ENCODE measurements at places on chromosomes 4 and X.

- no peak for DNase-seq
Observed at GRCh38 chr4:177699365-177700213, 257.4 kb upstream of the AGA start.

GRCh38 chr4:102324730-102325129 is 20.6 kb downstream of the SLC39A8 start:
- no peak for DNase-seq

GRCh38 chr4:80229590-80229989 is 32.3 kb downstream of the PRDM8 start:
- DNase-seq, result no peak

GRCh38 chr4:53748328-53748772 is 157.1 kb upstream of the LNX1 start:
- DNase-seq, result no peak

GRCh38 chr4:123121241-123121907 is 199.0 kb upstream of the NUDT6 start:
- no peak for DNase-seq

- no peak for DNase-seq
Observed at GRCh38 chrX:12817528-12817927, 26.3 kb downstream of the PRPS2 start.

GRCh38 chr4:53734584-53735353 is 143.5 kb upstream of the LNX1 start:
- DNase-seq, result no peak

GRCh38 chr4:14848229-14848628 is 154.1 kb upstream of the CPEB2 start:
- DNase-seq, result no peak

- no peak for DNase-seq
Observed at GRCh38 chr4:47471591-47471990, 8.1 kb upstream of the COMMD8 start.

DNA sequence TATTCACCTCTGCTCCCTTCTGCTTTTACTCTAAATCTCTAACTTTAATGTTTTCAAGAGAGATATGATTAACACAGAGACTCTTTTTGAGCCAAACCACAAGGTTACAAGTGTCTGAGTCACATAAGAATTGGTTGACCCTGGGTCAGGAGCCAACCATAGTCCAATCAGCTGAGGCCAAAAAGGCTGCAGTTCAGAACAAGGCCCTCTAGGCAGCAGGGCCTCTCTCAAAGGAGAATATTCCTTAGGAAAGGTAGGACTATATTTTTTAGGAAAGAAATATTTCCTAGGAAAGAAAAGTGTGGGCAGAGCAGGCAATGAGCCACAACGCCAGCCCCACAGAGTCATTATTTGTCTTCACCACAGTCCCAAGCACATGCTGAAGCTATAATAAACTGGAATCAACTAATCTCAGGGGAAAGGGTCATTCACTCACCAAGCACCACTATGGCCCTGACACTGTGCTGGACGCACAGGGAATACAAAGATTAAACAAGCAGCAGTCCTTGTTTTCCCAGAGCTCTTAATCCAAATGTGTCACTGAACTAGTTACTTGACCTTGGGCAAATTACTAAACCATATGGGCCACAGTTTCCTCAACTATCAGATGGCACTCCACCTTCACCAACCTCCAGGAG is 2.2 kb downstream of the ATP8A1 start:
- DNase-seq, result no peak

DNA sequence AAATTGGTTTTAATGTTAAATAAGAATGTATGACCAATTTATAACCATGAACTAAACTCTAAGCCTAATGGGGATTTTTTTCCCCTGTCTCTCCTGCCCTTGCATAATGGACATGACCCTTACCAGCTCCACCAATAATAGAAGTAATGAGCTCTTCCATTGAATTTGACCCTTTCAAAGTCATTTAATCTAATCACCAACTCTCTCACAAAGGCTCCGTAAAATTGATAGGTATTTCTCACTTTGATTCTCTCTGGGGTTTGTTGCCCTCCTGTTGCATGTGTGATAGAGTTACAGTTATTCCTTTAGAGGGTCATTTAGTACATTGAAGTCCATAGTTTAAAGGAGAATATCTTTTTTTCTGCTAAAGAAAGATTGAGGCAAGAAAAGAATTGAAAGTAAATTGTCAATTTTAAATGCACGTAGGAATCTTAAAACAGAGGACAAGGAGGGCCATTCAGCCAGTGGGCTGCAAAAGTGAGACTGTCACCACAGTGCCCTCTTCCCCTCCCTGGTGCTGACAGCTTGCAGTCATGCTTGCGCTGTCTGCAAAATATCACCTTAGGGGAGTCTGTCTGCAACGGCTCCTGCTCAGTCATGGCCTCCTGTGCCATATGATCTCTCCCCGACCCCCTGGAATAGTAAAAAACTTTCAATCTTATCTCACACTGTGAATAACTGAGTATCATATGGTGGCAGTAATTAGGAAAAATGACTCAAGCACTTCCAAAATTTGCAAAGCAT is 307.5 kb upstream of the GNPDA2 start:
- DNase-seq, result no peak

DNA sequence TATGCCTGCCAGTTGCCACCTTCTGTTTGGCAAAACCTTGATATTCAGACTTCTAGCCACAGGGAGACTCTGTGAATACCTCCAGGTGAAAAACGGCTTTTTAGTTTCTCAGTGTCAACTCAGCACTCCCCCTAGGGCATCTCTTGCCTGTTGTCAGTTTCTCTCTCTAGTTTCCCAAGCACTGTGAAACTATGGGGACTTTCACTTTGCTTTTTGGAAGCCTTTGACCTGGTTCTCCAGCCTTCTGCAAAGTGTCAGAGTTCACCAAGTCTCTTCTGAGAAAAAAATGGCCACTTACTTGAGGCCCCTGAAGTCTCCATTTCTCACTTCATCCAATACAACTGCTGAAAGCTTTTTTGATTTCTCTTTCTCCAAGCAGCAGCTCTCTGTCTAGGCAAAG is 521.5 kb downstream of the INPP4B start:
- DNase-seq, result no peak

DNA sequence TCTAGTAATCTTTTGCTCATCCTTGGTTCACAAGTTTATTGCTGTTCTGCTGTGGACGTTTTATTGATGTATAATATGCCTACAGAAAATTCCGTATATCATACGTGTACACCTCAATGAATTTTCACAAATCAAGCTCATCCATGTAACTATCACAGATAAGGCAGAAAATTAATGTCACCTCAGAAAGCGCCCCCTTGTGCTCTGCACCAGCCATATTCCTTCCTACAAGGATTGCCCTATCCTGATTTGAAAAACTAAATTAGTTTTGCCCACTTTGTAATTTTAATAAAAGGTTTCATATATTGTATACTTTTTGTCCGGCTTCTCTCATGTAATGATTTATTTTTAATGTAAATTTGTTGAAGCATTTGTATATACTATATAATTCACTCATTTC is 390.8 kb downstream of the ADGRL3 start:
- no peak for DNase-seq

DNA sequence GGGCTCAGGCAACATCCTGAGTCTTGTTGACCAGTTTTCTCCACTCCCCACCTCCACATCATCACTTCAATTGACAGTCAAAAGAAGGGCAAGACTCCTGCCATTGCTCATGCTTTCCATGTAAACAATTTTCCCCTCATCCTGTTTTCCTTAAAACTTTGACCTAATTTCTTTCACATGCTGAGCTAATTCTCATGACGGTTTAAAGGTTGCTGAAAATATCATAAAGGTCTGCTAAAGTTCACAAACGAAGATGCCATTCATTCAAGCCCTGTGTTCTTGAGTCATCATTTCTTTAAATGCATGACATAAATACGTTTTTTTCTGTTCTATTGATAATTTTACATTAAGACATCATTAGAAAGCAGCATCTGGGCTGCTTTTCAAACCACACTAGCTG is 353.9 kb downstream of the NKX6-1 start:
- no peak for DNase-seq

GRCh38 chr4:141090473-141090872 is 42.8 kb downstream of the RNF150 start:
- no peak for DNase-seq

GRCh38 chr4:52704133-52704532 is 45.0 kb upstream of the USP46 start:
- no peak for DNase-seq

DNA sequence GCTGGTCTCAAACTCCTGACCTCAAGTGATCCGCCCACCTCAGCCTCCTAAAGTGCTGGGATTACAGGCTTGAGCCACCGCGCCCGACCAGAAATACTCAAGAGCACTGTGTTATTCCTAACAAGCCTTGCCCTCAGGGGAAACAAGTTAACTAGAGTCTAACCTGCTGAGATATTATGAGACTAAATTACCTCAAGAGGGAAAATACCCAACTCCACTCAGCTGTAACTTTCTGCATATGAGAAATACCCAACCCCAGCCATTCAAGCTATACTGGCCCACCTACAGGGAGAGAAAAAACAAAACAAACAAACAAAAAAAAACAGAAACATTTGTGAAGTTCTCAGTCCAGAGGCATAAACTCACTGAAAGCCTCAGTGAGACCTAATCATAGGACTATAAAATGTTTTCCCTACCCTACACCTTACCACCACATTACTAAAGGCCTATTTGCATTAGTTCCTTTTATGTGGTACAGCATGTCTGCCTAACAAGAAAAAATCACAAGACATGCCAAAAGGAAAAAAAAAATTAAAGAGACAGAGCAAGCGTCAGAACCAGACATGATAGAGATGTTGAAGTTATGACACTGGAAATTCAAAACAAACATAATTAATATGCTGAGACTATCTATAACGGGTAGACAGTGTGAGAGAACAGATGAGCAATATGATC is 876.0 kb downstream of the FSTL5 start:
- no peak for DNase-seq

- DNase-seq, result no peak
Observed at GRCh38 chr4:104424989-104425388, 69.7 kb downstream of the CXXC4 start.

DNA sequence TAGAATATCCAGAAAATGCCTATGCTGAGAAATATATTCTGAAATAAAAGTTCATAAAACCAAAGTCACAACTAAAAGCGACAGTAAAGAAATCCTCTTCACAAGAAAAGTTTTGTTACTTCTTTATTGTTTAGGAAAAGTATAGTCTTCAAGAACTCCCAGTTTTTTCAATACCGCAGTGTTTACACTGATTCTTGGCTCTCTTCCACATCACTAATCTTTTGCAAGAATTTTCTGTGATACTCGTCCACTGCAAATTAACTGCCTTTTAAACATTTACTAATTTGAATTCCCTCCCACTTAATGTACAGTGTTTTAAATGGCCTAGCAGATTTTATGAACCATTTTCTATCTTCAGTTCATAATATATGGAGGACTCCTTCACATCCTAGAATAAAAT is 65.1 kb downstream of the HPGDS start:
- DNase-seq, result no peak

DNA sequence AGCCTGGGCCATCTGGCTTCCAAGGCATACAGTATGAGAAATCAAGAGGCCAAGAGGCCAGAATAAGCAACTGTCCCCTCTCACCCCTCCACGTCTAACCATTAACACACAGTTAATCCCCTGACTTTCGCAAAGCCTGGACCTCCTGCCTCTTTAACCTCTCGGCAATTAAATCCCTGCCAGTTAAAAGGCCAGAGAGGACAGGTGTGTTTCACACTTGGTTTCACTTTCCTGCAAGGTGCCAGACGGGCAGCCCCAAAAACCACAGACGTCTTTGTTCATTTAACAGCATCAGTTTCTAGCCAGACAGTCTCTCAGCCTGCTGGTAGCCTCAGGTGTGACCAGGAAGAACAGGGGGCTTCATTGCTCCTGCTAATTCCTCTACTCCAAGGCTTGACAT is 91.1 kb upstream of the KIT start:
- no peak for DNase-seq

DNA sequence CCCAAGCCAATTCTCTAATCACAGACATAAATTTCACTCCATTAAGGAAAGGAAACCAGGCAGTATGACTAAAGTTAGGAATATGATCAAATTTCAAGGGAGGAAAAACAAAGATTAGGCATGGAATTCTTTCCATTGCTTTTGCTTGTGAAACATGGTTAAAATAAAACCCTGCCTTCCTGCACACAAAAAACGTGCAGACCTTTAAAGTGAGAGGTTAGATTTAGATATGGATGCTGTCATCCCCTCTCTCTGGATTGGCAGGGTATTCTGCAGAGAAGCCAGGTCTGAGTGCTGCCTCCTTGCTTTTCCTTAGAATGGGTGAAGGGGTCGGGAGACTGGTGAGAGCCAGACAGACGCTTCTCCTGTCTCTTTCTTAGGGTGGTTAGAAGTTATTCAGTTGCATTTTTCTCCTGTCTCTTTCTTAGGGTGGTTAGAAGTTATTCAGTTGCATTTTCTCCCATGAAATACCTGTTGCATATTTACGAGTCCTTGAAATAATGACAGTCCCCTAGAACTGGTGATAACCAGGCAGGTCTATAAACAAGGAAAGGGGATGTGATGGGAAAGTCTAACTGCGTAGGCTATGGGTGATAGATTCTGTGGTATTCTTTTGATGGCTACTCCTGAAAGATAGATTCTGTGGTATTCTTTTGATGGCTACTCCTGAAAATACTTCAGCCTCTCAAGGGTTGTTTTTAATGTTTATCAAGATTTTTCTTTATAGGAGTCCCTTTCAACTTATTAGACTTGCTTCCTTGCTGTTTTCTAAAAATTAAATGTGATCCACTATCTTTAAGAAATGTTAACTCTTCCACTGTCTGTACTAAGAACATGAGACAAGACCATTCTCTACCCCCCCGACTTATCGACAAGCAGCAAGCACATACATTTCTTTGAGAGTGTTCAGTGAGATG is 163.6 kb downstream of the SPRY1 start:
- no peak for DNase-seq

DNA sequence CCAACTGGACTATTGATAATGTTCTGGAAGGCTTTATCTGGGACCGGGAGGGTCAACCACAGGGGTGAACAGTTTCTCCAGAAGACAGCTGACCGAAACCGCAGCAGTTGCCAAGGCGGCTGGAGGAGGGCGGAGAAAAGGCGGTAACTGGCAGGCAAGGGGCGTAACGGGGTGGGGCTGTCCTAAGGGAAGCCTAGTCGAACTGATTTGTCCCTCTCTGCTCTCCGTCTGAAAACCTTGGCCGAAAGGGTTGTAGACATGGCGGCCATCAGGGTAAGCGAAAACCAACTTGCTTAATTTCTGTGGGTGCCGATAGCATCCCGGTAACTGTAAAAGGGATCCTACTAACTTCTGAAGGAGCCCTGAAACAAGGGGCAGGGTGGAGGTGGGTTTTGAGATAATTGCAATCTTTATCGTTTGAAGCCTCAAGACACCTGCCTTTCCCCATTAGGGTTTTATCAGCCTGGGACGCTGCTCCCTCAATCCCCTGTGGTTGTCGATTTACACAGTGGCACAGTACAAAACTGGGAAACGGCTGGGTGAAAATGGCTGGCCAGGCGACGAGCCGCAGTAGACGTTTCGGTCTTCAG is at the start of gene APOOL:
APOOL (plus strand) TSS at position 223 of the 590 bp plus-strand sequence; CDS start at position 259, 36 bp downstream.
- peak; percentile 66 for DNase-seq

- DNase-seq, result no peak
Observed at GRCh38 chr4:90757534-90758060, 630.4 kb downstream of the CCSER1 start.

- no peak for DNase-seq
Observed at GRCh38 chrX:92270936-92271855, 492.0 kb downstream of the PCDH11X start.
